AG09309 (cell line): ENCODE measurements at places on chromosomes 5 and 9.

- DNase-seq: no peak
These were observed 184.9 kb downstream of the FANCC start for GRCh38 chr9:95132366-95133324.

- no peak for DNase-seq
These were observed 4.2 kb downstream of the SARDH start for GRCh38 chr9:133733796-133734533.

- no peak for DNase-seq
These were observed 515.2 kb upstream of the BRINP1 start for GRCh38 chr9:119884438-119884837.

DNA sequence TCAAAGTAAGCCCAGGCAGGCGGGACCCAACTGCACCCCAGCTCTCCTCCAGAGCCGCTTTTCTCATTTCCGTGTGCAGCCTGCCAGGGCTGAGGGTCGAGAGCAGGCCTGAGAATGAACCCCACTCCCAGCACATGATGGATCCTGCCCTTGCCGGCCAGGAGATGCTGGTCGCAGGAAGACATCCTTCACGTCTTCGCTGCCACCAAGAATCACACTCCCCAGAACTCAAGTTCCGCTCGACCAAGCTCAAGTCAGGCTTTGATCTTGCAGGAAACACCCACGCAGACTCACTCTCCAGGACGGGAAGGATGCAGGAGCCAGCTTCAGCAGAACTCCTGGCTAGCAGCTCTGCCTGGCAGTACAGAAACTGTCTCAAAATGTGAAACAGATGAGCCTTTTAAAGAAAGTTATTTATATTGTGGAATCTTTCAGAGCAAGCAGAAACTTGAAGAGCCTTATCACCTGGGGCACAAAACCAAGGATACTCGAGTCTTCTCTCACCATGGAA, 102.4 kb downstream of the ROR2 start:
- DNase-seq: no peak

DNA sequence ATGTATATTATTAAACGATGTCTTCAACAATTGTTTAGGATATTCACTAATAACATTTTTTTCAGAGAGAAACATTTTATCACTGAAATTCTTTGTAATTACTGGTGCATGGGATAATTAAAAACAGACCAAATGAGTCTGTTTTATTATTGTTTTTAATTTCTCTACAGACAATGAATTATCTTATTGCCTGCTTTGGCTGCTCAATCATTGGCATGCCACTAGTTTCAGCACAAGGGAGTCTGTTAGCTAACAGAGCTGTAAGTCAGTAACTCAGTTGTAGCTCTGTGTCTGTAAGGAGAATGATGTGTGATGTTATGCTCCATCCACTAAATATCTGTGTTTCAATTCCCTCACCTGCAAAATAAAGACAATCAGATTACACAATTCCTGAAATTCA, 443.9 kb downstream of the PRR16 start:
- DNase-seq: no peak

- no peak for DNase-seq
These were observed 242.6 kb downstream of the AUH start for GRCh38 chr9:91119142-91119541.
